Activated T-cell treated with anti-CD3 and anti-CD28 coated beads, Interleukin-2, amount 50 U/mL, for 72 hours (primary cell): ENCODE measurements at places on chromosomes 5 and 9. TPM values are rescaled to one million over a fixed set of nuclear protein-coding genes. Genes with fewer than 3 reads are reported as not detected.

- DNase-seq, result no peak
- H3K4me1 ChIP-seq, result no peaks in the 10 kb centered on the region
- no peak overlapping the region for H3K4me3 ChIP-seq
- H3K36me3 ChIP-seq, result no peaks in the 10 kb centered on the region
- H3K27ac ChIP-seq, result no peak overlapping the region
Measured at GRCh38 chr5:83556190-83556589, 84.6 kb downstream of the VCAN start.

DNA sequence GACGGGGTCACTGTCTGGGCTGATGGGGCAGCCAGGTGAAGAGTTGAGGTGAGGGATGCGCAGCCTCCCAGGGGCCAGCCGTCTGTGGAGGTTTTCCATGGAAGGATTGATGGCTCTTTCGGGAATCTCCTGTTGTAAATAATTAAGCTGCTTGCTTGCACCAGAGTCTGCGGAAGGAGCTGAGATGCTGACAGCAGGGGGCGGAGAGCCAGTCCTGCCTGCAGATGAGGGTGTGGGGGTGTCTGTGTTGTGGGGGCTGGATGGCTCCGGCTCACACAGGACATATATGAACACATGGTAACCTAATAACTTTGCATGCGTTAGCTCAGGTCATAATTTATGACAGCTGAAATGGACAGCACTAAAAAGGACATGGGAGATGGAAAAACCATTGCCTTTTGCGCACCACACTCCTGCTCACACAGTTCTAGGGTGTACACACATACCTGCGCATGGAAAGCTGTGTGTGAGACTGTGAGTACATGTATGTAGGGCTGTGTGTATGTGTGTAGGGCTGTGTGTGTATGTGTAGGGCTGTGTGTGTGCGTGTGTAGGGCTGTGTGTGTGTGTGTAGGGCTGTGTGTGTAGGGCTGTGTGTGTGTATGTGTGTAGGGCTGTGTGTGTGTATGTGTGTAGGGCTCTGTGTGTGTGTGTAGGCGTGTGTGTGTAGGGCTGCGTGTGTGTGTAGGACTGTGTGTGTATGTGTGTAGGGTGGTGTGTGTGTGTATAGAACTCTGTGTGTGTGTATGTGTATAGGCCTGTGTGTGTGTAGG, 36.8 kb upstream of the SEMA4D start:
- H3K36me3 ChIP-seq, result no peaks in the 10 kb centered on the region
- H3K27me3 ChIP-seq, result no peaks in the 10 kb centered on the region
- peak overlapping the region; percentile 68 for H3K27ac ChIP-seq
- peak overlapping the region; percentile 33 for H3K4me3 ChIP-seq
- no peak for DNase-seq

GRCh38 chr5:112549605-112550166, 130.6 kb upstream of the EPB41L4A start:
- H3K4me3 ChIP-seq, result no peak overlapping the region
- H3K4me1 ChIP-seq, result no peaks in the 10 kb centered on the region
- H3K27ac ChIP-seq, result no peak overlapping the region
- DNase-seq, result no peak
- no peaks in the 10 kb centered on the region for H3K27me3 ChIP-seq

Gene PCDHGB1
- not detected for total RNA-seq

DNA sequence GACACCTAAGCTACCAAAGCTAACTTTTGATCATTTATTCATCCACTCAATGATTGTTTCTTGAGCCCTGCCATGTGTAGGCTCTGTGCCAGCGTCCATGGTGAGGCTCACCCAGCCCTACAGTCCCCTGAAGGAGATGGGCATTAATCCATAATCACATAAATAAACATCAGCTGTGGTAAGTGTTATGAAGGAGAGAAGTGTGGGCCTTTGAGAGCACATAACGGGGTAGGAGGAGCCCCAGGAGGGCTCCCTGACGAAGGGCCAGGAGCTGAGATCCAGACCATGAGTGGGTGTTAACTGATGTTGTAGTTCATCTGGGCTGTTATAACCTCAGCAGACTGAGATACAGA, 53.9 kb upstream of the AFAP1L1 start:
- H3K4me3 ChIP-seq, result no peak overlapping the region
- H3K27me3 ChIP-seq, result peaks cover 6% of the 10 kb centered on the region
- DNase-seq, result no peak
- H3K27ac ChIP-seq, result no peak overlapping the region
- H3K36me3 ChIP-seq, result no peaks in the 10 kb centered on the region
